Activated CD4-positive, alpha-beta T cell treated with anti-CD3 and anti-CD28 coated beads, Interleukin-2, Interleukin-4, amounts not matched to agents 100 ng/mL and 50 ng/mL, durations not matched to agents 16 hours and 8 hours (primary cell): ENCODE measurements at places on chromosomes 7 and 10.

DNA sequence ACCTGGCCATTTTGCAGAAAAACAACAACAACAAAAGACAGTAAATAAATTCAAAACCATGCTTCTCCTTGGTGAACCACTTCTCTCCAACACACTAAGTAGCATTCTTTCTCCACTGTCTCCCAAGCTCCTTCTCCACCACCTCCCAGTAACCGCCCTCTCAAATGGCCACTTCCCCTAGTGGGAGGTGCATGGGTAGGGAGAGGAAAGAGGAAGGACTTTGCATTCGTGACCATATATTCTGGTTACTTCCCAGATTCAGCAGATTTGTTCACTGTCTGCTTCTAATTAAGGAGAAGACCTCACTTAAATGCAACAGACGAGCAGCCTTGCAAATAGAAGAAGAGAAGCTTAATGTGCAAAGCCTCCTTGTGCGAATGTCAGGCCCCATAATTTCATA lies 166.8 kb downstream of the SORCS1 start:
- DNase-seq: no peak

DNA sequence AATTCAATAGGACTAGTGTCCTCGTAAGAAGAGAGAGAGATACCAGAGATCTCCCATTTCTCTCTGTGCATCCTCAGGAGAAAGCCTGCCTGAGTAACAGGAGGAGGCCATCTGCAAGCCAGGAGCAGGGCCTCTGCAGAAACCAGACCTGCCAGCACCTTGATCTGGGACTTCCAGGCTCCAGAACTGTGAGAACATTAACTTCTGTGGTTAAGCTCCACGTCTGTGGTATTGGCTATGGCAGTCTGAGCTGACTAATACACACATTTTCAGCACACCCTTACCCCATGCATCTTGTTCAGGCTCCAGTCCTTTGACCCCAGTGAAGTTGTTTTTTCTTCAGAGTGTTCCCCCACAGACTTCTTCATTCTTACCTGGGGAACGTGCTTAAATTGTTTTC lies 3.1 kb upstream of the CRTAC1 start:
- no peak for DNase-seq

DNA sequence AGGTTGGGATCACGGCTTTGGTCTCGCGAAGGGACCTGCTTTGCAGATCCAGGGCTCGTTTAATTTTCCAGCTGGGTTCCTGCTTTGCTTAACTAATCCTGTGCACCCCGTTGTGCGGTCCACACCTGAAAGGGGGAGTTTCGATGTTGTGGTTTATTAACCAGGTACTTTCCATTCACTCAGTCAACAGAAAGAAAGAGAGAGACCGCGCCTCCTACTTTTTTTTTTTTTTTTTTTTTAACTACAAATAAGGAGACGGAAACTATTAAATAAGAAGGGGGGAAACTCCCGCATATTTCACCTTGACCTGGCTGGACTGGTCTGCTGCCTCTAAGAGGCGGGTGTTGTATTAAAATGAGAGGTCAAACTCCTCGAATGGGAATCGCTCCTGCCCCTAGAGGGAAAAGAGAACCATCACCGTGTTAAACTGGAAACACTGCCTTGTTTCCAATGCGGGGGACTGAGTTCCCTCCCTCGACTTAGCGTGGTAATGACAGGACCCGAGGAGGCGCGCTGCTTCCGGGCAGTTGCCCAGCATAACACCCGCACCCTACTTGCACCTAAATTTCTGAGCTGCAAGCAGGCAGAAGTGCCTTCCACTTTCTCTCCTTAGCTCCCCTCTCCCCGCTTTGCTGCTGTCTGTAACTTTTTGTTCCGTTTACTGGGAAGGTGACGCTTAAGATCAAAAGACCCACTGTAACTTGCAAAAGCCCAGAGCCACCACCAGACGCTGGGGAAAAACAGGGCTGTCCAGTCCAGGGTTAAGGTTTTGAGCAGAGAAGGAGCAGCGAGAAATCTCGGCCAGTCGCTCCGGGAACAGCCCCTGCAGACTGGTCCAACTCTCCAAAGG lies 1.1 kb upstream of the ITGB8 start:
- DNase-seq: peak; percentile 2

- no peak for DNase-seq
Observed at GRCh38 chr10:12107781-12108180, 21.7 kb upstream of the SEC61A2 start.

DNA sequence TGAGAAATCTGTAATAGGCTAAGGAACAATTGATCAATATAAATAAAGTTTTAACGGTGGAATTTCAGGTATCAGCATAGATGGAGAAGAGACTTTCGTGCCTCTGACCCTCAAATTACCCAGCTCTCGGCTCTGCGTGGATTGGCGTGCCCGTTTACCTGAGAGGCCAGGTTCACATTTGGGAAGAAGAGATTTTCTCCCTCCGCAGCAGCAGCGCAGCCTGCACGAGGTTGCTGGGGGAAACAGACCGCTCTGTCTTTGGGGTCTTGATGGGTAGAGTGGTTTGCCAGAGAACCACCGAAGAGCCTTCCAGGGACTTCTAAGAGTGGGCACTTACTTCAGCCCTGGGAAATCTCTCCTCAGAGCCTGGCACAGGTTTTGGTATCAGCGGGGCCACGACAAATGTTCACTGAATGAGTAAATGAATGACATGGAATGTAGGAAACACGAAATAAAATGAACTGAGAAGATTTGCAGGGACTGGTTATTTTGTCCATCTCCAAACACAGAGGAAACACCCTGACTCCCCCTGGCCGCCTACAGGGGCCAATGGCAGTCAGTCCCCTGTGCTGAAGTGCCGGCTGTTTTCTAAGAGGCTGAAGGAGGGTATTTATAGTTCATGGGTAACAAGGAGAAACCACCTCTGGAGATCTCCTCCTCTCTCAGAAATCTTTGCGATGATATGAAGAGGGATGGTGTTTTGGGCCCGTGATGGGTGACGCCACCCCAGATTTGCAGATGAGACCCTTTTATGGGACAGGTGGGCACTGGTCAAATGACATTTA lies 338.5 kb downstream of the ADARB2 start:
- DNase-seq: no peak

GRCh38 chr7:155992538-155992937 lies 180.3 kb upstream of the SHH start:
- no peak for DNase-seq

DNA sequence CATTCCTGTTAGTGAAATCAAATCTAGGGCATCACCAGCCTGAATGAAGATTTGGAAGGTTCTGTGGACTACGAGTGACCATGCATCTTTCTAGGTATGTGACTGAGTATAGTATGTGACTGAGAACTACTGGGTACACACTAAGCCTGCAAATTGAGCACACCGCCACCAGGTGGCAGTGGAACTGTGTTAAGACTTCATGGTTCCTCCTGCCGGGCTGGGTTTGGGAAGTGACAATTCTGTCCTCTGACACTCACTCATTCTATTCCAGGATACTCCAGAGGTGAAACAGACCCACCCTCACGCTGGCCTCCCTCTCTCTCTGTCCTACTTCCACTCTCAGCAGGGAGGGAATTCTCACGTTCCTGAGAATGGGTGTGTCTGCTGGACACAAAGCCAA lies 84.0 kb upstream of the TMEM248 start:
- peak; percentile 58 for DNase-seq
